ENCODE measurements at places on chromosomes 13 and 19.

DNA sequence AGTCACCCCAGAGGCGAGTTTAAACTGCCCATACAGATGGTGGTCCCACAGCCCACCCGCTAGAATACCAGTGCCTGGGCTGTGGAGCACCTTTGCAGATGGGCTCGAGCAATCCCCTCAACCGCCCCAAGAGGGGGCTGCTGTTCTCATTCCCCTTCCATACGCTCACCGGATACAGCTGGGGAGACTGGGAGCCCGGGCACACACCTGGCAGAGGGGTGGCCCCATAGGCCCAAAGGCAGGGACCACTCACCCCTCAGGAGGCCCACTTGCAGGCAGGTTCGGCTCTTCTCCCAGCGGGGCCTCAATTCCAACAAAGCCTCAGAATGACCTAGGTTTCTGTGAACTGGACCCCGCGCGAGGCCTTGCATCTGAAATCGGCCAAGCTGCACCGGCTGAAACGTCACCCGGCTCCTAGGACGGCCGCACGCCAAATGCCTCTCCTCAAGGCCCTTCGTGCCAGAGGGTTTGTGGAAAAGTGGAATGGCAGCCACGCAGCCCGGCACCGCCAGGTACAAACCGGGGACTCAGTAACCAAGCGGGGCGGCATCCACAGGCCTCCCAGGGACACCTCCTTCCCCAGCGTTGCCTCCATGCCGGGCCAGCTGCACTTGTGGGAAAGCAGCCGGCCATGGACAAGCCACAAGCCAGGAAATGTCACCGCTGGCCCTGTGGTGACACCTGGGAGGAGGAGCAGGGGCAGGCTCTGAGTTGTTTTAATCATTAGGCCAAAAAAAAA is 18.7 kb downstream of the MLLT1 start:
- DNase-seq, result peak; percentile 47

GRCh38 chr19:40718774-40719391 is 2.0 kb downstream of the ITPKC start:
- DNase-seq, result peak; percentile 14

- DNase-seq, result peak; percentile 76
Observed at GRCh38 chr19:35346193-35347052, 1.3 kb upstream of the FFAR1 start.

GRCh38 chr13:112873851-112874750 is 94.9 kb upstream of the MCF2L start:
- DNase-seq, result peak; percentile 81

- no peak for DNase-seq
Observed at GRCh38 chr13:110108348-110109139, 198.4 kb downstream of the COL4A1 start.

DNA sequence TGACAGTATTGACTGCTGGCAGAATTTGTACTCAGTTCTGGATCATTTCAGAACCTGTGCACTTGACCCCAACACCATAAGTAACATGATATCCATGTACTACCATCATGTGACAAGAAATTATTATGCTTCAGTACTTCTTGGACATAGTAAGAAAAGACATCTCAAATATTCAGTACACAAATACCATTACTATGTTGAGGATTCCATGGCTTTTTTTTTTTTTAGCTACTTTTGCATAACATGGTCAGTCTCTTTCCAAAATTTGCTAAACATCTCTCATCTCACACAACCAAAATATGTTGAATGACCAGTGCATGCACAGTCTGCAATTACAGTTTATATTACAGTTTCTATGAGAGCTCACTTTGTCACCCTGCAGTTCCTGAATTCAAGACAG is 85.3 kb downstream of the FLT1 start:
- DNase-seq, result no peak

DNA sequence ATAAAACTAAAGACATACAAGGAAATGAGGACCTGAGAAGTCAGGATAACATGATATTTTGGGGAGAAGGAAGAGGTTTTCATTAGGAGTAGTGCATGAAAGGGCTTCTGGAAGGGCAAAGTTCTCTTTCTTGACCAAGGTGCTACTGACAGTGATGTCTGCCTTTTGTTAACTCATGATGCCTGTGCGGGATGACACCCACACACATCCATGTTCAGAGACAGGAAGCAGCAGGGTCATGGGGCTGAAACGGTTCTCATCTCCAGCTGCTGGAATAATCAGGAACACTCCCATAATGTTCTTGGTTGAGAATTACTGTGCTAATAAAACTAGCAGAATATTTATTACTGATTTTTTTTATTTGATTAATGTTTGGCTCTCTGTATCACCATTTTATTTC is 29.1 kb downstream of the KCNC3 start:
- no peak for DNase-seq

DNA sequence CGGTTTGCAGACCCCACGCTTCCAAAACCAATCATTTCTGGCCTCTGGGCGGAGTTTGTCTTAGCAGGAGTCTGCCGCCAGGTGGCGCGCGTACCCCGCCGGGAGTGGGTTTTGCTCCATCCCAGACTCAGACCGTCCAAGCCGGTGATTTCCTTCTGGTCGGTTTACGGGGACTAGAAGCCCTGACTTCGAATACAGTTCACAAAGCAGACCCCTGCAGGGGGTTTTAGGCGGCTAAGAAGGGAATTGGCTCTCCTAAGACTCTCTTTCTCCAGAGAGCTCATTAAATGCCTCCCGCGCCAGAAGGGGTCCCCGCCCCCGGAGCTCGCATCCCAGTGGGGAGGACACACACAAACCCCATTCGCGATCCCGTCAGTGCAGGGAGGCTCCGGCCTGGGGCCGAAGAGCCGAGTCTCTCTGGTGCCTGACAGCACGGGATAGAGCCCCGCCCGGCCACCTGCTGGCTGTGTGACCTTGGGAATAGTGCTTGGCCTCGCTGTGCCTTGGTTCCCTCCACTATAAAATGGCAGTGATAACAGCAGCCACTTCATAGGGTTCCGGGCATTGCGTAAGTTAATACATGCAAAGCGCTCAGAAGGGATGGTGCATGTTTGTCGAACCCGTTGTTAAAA is 8.6 kb upstream of the NUP62 start:
- DNase-seq, result peak; percentile 88

GRCh38 chr19:29887442-29887855 is 54.6 kb upstream of the URI1 start:
- DNase-seq, result no peak

DNA sequence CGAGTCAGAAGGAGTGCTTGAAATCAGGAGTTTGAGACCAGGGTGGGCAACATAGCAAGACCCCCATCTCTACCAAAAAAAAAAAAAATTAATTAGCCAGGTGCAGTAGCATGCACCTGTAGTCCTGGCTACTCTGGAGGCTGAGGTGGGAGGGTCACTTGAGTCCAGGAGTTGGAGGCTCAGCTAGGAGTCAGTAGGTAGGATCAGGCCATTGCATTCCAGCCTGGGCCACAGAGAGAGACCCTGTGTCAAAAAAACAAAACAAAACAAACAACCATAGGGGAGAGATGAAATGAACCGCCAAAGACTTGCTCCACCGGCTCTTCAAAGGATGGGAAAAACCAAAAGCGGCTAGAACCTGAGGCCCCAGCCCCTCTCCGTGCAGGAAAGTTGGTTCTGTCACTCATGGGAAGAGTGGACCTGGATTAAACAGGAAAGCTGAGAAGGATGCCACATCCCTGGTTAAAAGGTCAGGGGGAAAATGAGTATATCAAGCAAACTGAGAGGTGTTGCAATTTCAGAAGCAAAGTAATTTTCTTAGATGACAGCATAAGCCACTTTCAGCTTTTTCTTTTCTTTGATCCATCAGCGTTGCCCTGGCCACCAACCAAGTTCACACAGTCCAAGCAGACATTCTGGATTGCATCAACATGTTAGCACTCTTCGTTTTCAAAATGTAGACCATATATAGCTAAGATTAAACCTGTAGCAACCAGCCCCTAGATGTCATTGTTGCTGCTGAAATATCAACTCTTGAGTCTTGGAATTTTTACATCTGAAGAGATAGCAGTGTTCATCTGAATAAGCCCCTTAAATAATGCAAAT is 8.9 kb upstream of the ZNF507 start:
- DNase-seq, result no peak

GRCh38 chr19:50003810-50004419 is 21.3 kb downstream of the VRK3 start:
- DNase-seq, result peak; percentile 35

DNA sequence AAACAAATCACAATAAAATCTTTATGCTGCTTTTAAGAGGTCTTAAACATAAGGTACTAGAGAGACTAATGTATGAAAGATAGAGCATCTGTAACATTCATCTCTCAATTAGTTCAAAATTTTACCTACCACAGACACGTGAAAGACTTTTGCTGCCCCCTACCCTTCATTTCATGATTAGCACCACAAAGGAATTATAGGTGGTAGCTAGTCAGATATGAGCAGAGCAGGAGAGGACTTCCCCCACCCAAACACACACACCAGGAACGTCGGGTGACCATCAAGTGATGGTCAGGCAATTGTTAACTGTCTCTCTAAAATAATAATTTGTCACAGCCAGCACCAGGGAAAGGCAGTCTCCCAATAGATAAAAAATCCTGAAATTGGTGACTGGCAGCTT is 1531.7 kb upstream of the SPRY2 start:
- DNase-seq, result no peak

GRCh38 chr13:32587811-32588170 is 1.5 kb downstream of the PDS5B start:
- no peak for DNase-seq

DNA sequence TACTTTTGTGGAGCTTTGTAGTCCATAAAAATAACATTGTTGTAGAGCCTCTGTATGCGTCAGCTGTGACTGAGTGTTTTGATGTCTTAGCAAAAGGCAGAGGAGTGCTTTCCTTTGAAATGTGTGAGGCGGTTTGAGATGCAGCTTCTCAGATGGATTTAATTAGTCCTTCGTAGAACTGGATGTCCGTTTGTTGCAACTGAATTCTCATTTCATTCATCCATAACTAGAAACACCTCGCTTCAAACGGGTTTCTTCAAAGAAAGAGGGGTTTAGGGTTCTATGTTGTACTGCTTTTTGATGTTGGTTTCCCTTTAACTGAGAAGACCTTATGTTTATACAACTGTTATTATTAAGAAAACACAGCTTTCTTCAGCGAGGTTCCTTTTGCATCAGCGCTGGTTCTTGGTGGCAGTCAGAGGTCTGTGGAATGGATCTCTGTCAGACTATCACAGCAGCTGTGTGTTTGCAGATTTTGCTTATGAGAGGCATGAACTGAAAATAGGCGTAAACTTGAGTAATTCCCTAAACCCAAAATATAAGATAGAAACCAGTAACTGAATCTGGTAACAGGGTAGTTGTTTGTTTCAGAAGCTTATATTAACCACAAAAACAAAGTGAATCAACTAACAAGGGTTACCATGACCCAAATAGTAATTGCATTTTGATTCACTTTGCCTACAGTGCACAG is 194.4 kb downstream of the GGACT start:
- DNase-seq, result no peak

DNA sequence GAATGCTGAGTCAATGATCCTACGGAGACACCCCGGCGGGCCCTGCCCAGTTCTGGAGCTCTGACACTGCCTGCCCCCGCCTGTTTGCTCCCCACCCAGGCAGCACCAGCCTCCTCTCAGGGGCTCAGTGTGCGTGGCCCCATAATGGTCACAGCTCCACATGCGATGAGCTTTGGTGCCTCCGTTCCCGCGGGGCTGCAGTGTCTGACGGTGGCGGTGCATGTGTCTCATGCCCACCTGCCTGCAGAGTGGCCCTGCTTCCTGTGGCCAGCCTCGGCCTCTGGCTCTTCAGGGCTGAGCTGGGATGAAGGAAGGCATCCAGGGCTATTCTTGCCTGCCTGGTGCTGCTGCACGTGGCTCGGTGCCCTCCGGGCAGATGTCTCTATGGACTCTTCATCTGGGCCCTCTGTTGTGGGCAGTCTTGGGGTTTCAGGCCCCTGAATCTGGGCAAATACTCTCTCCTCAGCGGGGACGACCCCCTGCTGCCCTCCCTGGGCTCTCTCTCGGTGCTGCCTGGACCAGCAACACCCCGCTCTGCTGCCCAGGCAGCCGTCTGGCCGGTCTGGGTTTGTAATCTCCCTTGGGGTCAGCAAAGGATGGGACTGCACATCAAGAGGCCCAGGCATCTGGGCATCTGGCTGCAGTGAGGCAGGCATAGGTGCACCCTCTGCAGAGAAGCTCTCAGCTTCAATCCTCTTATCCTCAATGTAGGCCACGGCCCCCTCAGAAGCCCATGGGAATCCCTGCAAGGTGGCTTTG is 19.3 kb upstream of the TMEM255B start:
- DNase-seq, result no peak

DNA sequence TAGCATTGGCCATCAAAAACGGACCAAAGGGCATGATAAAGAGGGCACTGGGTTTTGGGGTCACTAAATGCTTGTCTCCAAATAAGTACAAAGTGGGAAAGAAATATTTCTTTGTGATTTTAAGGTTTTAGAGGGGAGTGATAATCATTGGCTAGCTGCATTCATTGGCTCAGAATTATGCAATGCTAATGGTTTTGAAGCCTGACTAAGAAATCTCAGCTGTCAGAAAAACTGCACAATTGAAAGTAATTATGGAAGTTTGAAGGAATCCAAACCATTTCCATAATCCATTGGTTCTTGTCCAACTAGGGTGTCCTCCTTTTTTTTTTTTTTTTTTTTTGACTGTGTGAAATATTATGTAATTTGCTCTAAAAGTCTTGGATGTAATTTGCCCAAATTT is 88.2 kb upstream of the ARGLU1 start:
- DNase-seq, result no peak

GRCh38 chr19:57771417-57771816 is 1.9 kb downstream of the ZNF586 start:
- DNase-seq, result no peak

GRCh38 chr13:27973291-27973690 is 4.2 kb upstream of the CDX2 start:
- DNase-seq, result no peak

DNA sequence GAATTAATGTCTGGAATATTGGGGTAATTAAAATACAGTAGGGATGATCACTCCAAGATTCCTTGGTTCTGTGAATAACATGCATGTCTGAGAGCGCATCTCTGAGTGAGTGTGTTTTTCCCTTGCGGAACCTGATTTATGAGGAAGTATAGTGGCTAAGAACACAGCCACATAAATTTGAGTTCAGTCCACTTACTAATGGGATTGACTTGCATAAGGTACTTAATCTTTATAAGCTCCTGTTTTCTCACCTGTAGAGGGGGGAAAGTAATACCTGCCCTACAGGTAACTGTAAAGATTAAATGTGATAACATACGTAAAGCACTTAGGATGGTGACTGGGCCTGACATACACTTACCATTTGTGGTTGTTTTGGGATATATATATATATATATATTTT is 60.8 kb downstream of the KLF5 start:
- DNase-seq, result no peak

Data from stimulated activated CD4-positive, alpha-beta T cell treated with anti-CD3 and anti-CD28 coated beads, Interleukin-2, amount 100 ng/mL, for 24 hours (primary cell).